ENCODE measurements at places on chromosomes 1 and 21.

DNA sequence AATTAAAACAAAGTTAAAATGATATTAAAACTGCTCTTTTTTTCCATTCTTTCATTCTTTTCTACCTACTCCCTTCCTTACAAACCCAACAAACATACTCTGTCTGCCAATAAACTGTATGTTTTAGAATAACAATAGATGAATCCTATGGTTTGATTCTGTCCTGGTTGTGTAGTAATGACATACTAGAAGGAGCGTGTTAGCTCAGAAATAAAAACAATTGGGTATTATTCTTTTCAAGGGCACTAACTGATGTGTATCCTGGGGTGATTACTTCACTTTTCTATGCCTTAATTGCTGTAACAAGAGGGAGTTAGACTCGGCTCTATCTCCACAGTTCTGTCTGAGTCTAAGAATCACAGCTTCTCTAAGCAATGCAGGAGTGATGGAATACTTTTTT is 194.4 kb downstream of the GIPC2 start:
- no peak for DNase-seq

GRCh38 chr21:33391656-33392055 is 11.6 kb upstream of the IFNGR2 start:
- no peak for DNase-seq

DNA sequence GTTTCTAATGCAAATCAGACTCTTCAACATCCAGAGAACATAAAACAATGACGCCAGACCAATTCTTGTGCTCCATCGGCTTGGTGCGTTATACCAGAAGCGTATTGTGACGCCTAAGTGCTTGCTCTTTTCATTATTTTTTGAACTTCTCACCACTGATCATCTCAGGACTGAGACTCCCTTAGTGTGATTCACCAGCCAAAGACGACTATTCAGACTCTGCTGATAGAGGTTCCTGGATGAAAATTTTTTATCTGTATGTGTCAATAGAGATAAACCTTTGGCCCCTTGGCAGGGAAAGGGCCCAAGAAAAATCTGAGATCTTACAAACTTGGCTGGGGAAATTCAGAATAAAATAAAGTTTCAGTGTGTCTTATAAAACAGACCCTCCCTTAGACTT is 856 bp upstream of the GREM2 start:
- no peak for DNase-seq

GRCh38 chr1:198677871-198678270 is 39.0 kb downstream of the PTPRC start:
- DNase-seq, result no peak

DNA sequence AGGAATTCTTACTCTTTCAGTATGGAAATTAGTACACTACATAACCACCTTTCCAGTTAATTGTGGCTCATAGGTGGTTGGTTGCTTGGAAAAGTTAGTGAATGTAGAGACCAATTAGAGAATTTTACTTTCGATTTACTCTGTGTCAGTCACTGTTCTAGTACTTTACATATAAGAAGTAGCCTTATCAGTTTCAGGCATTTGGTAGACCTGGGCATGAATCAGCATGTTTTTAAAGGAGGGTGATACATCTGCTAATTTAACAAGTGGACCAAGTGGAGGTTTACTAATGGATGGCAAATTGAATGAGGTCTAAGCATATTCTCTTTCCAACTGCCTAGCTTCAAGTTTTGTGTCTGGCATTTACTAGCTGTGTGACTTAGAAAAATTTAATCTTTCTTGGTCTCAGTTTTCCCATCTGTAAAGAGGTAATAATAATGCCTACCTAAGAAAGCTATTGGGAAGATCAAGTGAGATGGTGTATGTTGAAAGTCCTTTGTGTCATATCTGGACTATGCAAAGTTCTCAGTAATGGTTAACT is 1158.6 kb downstream of the PLA2G4A start:
- DNase-seq, result no peak

DNA sequence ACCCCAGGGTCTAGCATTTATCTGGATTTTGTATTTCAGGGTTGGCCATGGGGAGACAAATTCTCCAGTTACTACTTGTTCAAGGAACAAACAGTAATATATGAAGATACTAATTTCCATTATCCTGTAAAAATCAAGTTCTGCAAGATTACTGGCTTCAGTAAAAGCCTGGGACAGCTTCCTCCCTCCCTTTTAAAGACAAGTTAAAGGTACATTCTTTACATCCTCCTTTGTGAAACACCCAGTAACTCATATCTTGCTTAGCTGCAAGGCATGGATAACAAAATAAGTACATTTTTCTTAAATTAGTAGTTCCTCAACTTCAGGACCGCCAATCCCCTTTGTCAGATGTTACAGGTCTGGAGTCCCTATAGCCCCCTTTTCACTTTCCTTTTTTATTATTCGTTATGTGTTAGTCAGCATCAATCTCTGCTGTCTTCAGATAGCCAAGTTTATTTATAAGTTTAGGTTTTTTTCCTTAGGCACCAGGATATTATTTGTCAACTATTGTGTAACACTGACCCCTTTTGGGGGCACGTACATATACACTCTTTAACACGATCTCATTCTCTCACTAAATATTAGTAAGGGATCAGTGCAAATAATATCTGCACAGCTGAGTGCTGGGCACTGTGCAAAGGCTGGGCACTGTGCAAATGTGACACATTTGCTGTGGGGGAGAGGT is 9.8 kb downstream of the ERRFI1 start:
- no peak for DNase-seq

DNA sequence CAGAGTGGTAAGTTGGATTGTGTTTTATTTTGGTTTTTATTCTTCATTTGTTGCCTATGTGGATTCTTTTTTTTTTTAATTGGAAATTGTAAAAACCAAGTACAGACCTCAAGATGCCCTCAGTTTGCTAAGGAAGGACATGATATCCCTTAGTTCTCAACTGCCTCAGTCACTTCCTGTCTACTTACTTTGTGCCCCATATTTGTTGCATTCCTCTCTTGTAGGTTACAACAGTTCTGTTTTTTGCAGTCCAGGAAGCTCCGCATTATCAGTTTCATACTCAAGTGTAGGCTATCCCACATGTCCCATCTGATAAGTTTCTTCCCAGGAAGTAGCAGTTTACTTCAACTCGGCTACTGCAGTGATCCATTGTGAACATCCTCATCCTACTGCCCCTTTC is 82.0 kb downstream of the RPAP2 start:
- no peak for DNase-seq

GRCh38 chr1:115690972-115691371 is 49.2 kb downstream of the VANGL1 start:
- no peak for DNase-seq

- no peak for DNase-seq
Observed at GRCh38 chr1:92838519-92838918, 6.7 kb downstream of the RPL5 start.

- no peak for DNase-seq
Observed at GRCh38 chr1:21291184-21291583, 921 bp upstream of the ECE1 start.

- DNase-seq, result peak; percentile 93
Observed at GRCh38 chr1:41241749-41242341, at the start of gene SCMH1. SCMH1 (minus strand) TSS chr1:41242306; CDS start chr1:41186133, 56,173 bp downstream.

DNA sequence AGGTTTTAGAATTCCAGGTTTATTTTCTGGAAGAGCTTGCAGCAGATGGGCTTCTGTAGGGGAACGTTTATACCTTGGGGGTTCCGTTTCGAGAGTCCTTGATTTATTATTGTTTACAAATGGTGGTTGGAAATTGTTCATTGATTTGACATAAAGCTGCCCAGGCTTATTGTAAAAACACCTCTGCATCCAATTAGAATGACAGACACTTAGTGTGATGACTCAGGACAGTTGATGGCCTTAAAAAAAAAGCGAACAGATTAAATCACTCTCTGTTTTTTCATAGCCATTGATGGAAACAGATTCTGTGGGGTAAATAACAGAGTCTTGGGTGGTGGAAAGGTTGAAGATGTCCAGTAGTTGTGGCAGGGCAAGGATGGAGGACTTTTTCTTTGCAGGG is 35.4 kb downstream of the GALNT2 start:
- DNase-seq, result no peak

- no peak for DNase-seq
Observed at GRCh38 chr1:203172184-203173010, 3.2 kb downstream of the MYBPH start.

GRCh38 chr1:47575855-47576757 is 138.3 kb downstream of the FOXD2 start:
- no peak for DNase-seq

GRCh38 chr1:31761883-31762282 is 2.3 kb downstream of the ADGRB2 start:
- DNase-seq, result no peak
